ENCODE measurements at places on chromosomes 5 and 9.

DNA sequence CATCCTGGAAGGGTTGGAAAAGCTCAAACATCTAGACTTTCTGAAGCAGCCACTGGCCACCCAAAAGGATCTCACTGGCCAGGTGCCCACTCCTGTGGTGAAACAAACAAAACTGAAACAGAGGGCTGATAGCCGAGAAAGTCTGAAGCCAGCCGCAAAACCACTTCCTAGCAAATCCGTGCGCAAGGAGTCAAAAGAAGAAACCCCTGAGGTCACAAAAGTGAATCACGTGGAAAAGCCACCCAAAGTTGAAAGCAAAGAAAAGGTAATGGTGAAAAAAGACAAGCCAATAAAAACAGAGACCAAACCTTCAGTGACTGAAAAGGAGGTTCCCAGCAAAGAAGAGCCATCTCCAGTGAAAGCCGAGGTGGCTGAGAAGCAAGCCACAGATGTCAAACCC is 87.6 kb downstream of the MAP1B start:
- no peak for DNase-seq

GRCh38 chr9:133932181-133932580 is 59.9 kb downstream of the VAV2 start:
- DNase-seq: peak; percentile 17

DNA sequence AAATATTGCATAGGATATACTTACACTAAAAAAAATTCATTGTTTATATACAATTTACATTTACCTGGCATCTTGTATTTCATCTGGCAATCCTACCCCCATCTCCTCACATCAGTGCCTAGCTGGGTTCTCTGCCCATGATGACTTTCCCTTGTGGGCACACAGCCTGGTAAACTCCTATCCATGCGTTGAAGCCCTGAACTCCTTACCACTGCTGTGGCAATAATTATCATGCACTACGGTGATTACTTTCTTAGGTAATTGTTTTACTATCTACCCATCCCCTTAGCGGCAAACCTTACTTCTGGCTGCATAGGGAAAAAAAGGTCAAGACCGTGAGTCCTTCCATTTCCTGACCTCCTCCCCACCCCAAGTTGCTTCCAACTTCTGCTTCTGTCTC is 63.6 kb upstream of the DAB2IP start:
- DNase-seq: no peak

DNA sequence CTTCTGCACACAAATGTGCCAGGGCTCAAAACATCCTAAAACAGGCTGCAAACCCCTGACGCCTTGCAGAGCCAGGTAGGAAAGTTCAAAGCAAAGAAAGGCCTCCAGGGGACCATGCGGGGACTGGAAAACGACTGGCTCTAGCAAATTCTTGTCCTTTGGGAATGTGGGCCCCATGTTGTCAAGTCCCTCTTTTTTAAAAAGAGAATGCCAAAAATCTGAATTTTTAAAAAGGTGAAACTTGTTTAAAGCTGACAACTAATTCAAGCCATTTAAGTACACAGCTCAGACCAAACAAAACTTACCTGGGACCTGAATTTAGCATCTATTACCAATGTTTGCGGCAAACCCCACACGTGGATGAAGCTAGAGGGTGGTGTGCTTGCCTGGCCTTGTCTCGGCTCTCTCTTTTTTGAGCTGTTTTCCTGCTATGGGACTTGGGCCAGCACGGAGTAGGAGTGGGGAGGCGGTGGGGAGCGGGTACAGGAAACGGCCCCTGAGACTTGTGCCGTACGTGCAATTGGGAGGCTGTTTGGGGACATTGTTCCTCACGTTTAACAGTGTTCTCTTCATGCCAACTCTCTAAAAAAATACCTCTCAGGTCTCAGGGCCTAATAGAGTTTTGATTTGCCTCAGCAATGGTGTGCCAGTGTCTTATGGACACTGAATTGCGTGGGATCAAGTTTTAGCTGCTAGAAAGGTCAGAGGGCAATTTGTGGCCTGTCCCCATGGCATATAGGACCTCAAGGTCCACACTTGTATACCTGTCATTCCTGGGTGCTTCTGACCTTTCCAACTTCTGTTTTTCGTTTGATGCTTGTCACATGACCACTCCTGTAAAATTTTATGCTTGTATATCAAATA is 15.1 kb upstream of the PHF19 start:
- DNase-seq: no peak

Data from LNCaP clone FGC (cell line).